ENCODE measurements at places on chromosomes 3 and 15.

- no peak for DNase-seq
These were observed 9.8 kb downstream of the TFG start for GRCh38 chr3:100719136-100719535.

GRCh38 chr3:123154020-123154985 is 47.4 kb upstream of the SEC22A start:
- no peak for DNase-seq

DNA sequence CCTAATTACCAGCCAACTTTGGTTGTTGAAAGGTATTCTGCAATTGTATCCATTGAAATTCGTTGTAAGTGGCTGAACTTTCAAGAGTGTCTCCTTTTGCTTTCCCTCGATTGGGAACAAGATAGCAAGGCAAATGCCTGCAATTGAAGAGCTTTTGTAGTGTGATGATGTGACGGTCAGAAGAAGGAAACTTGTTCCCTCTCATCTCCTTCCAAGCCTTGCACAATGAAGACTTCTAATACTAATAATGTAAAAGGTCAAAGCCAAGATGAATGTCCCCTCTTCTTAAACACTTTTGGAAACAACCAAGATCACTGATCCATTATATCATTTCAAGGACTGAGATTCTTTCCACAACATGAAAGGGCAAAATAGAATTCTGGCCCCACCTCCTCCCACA is 101.9 kb upstream of the LMCD1 start:
- DNase-seq = no peak

DNA sequence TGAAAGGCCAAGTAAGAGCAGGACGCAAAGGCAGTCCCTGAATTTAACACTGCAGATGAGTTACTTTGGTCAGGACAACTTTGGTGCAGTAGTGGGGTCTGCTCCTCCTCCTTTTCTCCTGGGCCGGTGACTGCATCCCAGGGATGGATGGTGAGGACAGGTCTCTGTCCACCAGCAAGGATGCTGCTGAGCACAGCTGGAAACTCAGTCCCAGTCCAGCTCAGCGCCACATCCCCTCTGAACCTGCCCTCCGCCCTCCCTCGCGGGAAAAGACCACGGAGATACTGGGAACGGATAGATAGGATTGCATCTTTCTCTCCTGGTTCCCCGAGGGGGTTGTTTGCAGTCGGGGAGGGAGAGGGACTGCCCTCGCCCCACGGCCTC is 13.8 kb downstream of the GRAMD2A start:
- DNase-seq = no peak

GRCh38 chr15:35540021-35540420 is 5.9 kb downstream of the DPH6 start:
- DNase-seq = no peak

DNA sequence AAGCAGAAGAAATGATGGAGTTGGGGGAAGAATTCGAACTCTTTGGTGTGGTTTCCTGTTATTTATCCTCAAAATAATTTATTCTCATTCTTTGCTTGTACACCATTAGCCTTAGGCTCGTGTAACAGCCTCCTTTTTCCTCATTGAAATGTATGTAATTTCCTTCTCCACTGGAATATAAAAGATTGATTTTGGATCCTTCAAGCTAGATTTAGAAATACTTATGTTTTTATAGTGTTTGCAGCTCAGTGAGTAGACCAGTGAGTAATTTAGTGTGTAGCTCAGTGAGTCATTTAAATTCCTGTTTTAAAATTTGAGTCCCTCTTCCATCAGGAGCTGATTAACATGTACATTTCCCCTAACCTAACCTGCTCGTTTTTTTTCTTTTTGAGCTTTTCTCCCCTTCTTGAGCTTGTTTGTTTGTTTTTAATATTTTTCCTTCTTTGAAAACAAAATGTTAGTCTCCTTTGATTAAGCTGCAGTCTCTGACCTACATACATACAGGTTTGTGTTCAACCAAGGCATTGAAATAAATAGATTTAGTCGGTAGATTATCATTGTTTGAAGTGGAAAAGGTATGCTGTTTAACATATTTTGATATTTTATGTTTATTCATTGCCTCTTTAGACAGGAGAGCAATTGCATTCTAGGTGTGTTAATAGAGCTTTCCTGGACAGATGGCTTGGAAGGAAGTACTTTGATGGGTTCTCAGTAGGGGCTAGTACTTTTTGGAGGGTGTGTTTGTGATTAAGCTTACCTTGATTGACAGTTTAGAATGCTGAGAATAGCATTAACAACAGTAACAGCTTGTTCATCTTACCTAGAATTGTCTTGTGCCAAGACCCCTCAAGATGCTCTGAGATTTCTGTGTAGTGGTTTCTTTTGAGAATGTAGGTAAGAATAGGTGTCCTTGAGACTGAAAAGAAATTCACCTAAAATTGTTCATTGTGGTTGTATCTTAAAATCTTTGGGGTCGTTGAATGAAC is 5.9 kb downstream of the USP3 start:
- DNase-seq = no peak

DNA sequence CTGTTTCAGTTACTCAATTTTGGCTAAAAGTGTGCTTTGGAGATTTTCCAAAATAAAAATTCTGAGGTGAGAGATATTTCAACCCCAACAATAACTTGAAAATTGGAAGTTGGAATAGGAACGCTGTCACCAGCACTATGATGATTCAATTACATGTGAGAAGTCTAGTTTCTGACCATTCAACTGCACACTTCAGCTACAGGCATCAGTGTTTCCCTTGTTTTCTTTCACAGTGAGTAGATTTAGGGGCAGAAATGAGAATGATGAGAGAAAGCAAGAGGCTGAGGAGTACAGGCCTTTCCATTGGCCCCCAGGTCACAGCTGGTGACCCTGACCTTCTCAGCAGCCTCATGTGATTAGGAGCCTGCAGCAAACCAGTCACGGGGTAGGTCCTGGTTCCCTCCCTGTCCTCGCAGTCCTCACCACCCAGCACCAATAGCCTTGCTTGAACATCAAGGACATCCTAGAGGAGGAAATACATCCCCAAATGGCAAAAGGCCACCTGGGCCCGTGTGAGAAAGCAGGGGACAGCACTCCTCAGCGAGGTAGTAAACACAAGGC is 10.0 kb upstream of the FILIP1L start:
- DNase-seq = no peak

- DNase-seq = no peak
These were observed 36.7 kb upstream of the CTDSPL start for GRCh38 chr3:37824954-37825328.
